Activated CD4-positive, alpha-beta T cell treated with anti-CD3 and anti-CD28 coated beads, Interleukin-2, amount 50 U/mL, for 1 hour (primary cell): ENCODE measurements at places on chromosomes 3 and 15.

GRCh38 chr3:108818404-108818803 lies 4.2 kb upstream of the TRAT1 start:
- DNase-seq: peak; percentile 54

GRCh38 chr3:99521551-99521950 lies 116.8 kb upstream of the COL8A1 start:
- no peak for DNase-seq

- no peak for DNase-seq
Observed at GRCh38 chr15:100106732-100107131, 235.0 kb downstream of the ADAMTS17 start.

DNA sequence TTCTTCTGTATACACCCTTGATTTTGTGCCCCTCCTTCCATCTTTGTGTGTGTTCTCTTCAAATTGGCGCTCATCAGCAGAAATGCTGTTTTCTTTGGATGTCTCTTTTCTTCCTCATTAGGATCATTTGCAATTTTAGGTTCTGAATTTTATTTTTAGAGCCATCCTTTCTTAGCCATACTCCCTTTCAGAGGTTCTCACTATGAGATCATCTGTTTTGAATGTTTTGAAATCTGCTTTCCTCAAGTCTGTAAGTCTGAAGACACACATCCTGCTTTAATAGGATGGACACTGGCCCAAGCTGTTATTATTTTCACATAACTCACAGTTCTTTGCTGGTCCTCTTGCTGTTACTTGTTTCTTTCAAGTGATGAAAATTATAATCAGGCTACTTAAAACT lies 124.8 kb downstream of the BDH1 start:
- DNase-seq: no peak

GRCh38 chr3:107704477-107704876 lies 181.7 kb downstream of the BBX start:
- no peak for DNase-seq

DNA sequence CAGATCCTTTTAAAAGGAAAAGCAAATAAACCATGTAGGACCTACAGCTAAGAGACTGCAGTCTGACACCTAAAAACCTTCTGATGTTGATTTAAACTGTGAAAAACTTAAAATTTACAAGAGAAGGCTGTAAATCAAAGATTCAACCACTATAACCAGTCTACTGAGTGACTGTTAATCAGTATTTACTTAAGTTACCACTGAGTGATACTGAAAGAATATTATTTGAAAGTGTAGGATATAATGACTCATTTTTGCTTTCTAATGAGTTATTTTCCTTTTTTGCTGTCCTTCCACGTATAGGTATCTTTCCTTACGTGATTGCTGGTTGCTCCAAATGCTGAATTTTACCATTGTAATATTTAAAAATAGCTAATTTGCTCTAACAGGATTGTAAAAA lies 44.6 kb downstream of the RFX7 start:
- no peak for DNase-seq

- no peak for DNase-seq
Observed at GRCh38 chr15:74294010-74294409, 57.9 kb downstream of the CCDC33 start.

DNA sequence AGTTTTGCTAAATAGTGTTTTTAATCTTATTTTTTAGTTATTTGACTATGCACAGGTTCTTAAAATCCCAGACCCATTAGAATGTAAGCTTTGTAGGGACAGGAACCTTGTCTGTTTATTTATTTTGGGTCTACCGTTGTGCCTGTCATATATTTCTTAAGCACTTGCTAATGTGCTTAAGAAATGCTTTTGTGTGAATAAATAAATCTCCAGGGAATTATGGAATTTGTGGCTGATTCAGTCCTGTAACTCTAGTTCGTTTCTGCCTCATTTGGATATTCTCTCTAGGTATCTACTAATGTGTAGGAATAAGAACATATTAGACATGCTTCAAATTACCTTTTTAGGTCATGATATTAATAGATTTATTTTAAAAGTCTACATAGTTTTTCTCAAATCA lies 161.6 kb downstream of the LPP start:
- DNase-seq: no peak

GRCh38 chr15:31130576-31131237 lies 29.2 kb upstream of the TRPM1 start:
- DNase-seq: no peak

- no peak for DNase-seq
Observed at GRCh38 chr15:44394562-44394961, 32.9 kb upstream of the CTDSPL2 start.

GRCh38 chr15:70158309-70159000 lies 60.7 kb upstream of the TLE3 start:
- DNase-seq: no peak

DNA sequence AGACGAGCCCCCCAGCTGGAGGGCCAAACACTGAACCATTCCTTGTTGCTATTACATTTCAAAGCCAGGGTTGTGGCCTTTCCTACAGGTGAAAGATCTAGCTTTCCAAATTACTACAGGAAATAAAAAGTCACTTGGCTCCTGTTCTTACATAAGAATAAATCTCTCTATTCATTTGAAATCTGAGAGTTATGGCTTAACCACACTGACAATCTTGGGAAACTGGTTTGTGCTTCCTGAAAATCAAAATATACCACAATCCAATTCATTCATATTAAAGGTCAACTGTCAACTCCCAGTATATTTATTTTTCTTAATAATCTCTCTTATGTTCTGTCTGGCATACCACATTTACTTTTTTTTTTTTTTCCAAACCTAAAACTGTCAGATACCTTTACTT lies 103.7 kb upstream of the LMOD3 start:
- no peak for DNase-seq

GRCh38 chr15:65612616-65612946 lies 1.6 kb upstream of the INTS14 start:
- DNase-seq: no peak

GRCh38 chr3:65425880-65426279 lies 612.8 kb downstream of the MAGI1 start:
- DNase-seq: no peak

GRCh38 chr15:85489773-85490493 lies 109.5 kb downstream of the AKAP13 start:
- DNase-seq: no peak

GRCh38 chr3:142213298-142213697 lies 12.1 kb downstream of the GK5 start:
- no peak for DNase-seq

GRCh38 chr15:93491291-93491690 lies 402.3 kb upstream of the RGMA start:
- no peak for DNase-seq

DNA sequence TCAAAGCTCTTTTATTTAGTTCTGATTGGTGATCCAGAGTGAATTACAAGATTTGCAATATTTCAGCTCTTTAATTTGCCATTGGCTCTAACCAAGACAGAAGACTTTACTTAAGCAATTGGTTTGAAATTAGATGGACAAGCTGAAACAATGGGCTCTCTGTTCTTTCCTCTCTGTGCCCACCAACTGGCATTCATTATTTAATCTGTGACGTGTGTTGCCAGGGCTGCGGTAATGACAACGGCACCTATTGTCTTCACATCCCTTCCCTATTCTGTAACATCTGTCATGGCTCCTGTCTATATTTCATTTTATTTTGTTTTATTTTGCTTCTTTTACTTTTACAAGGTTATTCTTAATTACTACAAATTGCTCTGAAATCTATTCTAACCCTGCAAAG lies 33.9 kb downstream of the PLD1 start:
- DNase-seq: no peak
